Naive thymus-derived CD4-positive, alpha-beta T cell (primary cell): ENCODE measurements at places on chromosomes 12 and 14. TPM values are rescaled to one million over a fixed set of nuclear protein-coding genes. Genes with fewer than 3 reads are reported as not detected.

- H3K27ac ChIP-seq = no peak overlapping the region
- H3K36me3 ChIP-seq = no peaks in the 10 kb centered on the region
- no peaks in the 10 kb centered on the region for H3K4me1 ChIP-seq
- DNase-seq = no peak
- H3K4me3 ChIP-seq = no peak overlapping the region
Measured at GRCh38 chr12:41917938-41918341, 226.7 kb downstream of the GXYLT1 start.

Gene MEG3
- total RNA-seq = not detected

DNA sequence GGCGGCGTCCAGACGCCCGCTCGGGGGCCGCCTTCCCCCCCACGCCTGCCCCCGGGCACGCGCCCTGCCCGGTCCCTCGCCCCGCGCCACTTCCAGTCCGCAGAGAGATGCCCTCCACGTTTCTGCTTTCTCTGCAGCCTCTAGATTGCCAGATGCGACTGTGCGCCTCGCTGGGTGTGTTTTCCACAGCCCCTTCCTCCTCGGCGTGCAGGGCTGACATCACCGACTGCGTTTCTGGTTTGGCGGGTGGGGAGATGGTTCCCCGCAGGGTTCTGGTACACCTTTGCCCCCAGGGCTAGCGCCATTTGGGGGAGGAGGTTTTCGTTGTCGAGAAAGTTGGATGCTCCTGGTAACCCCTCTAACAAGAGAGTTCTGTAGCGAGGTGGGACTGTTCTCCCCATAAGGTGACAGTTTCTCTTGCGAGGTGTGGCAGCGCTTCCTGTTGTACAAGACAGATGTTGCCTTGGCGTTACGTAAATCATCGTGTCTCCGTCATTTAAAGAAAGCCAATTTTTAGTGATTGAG is 1.5 kb downstream of the CALM1 start:
- no peaks in the 10 kb centered on the region for H3K27me3 ChIP-seq
- peaks cover 42% of the 10 kb centered on the region for H3K4me1 ChIP-seq
- peaks cover 44% of the 10 kb centered on the region for H3K36me3 ChIP-seq
- DNase-seq = peak; percentile 84
- peak overlapping the region; percentile 92 for H3K27ac ChIP-seq

GRCh38 chr12:88752183-88752582 is 171.9 kb upstream of the KITLG start:
- no peak overlapping the region for H3K27ac ChIP-seq
- no peak for DNase-seq
- H3K4me1 ChIP-seq = no peaks in the 10 kb centered on the region
- no peak overlapping the region for H3K4me3 ChIP-seq

DNA sequence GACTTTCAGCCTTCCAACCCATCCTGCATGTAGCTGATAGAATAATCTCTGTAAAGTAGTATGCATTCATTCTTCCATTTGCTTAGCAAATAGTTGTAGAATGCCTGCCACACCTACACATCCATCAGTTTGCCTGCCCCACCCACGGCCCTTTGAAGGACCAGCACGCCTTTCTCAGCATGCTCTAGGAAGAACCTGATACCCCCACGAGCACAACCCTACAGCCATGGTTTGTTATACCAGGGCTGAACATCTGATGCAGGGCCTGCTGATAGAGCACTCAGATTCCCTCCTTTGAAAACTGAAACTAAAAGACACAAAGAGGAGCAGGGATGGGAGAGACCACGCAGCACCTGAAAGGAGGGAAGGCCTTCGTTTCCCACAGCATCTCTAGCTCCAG is 205.1 kb downstream of the ANO2 start:
- no peak overlapping the region for H3K27ac ChIP-seq
- H3K4me1 ChIP-seq = no peaks in the 10 kb centered on the region
- H3K36me3 ChIP-seq = no peaks in the 10 kb centered on the region
- H3K27me3 ChIP-seq = no peaks in the 10 kb centered on the region

GRCh38 chr12:46774322-46774633 is 51.5 kb downstream of the SLC38A4 start:
- DNase-seq = no peak
- H3K4me1 ChIP-seq = no peaks in the 10 kb centered on the region
- H3K36me3 ChIP-seq = no peaks in the 10 kb centered on the region
- H3K27ac ChIP-seq = no peak overlapping the region

DNA sequence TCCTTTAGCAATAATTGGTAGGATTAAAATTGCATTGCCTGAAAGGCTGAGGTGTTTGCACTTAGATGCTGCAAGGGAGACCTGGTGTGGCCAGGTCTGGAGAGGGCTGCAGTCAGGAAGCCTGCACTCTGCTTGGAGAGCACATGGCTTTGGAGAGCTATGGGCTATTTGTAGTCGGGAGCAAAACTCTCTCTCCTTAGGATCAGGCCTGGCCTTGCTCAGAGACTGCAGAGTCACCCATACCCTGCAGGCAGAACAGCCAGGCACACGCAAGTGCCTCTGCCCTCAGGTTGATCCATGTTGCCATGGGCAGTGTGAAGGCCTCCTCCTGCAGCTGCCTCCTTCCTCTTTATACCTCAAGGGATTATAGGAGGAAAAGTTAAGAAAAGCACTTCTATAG is 26.8 kb downstream of the CKB start:
- H3K36me3 ChIP-seq = no peaks in the 10 kb centered on the region
- H3K4me3 ChIP-seq = no peak overlapping the region
- H3K27me3 ChIP-seq = no peaks in the 10 kb centered on the region
- DNase-seq = no peak

Gene SLC6A12
- not detected for total RNA-seq

Gene MAP1LC3B2
- total RNA-seq = 0.48 and 1.3 TPM in 2 replicates

DNA sequence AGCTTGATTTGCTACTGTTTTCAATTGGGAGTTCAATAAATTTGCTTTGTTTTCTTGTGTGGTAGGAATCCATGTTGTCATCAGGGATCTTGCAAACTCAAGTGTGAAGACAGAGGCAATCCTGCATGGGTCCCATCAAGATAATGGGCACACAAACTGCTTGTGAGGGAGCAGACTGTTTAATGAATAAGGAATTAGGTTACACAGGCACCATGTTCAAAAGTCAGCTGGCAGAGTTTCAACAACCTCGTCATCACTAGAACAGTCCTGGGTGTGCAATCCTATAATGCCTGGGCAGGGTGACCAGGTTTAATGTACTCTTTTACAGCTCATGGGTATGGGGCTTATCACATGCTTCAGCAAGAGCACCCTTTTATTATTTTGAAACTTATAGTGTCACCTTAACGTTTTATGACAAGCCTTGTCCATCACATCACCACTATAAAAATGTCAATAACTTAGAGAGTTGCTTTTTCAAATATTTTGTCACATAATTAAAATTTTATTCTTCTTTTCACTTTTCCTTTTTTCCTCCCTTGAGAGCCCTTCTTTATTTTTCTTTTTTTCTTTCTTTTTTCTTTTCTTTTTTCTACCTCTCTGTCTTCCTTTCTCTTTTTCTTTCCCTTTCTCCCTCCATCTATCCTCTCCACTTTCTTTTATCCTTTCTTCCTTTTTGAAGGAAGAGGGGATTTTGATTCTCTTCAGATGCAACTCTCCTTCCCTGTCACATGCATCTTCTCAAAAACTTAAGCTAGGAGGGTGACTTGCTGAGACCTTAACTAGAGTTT is 252.2 kb upstream of the ATP2B1 start:
- DNase-seq = no peak
- H3K27me3 ChIP-seq = no peaks in the 10 kb centered on the region
- H3K4me1 ChIP-seq = no peaks in the 10 kb centered on the region
- no peak overlapping the region for H3K27ac ChIP-seq
- H3K4me3 ChIP-seq = no peak overlapping the region
- no peaks in the 10 kb centered on the region for H3K36me3 ChIP-seq

Gene KLHL42
- total RNA-seq = 15.1 and 16.9 TPM in 2 replicates

DNA sequence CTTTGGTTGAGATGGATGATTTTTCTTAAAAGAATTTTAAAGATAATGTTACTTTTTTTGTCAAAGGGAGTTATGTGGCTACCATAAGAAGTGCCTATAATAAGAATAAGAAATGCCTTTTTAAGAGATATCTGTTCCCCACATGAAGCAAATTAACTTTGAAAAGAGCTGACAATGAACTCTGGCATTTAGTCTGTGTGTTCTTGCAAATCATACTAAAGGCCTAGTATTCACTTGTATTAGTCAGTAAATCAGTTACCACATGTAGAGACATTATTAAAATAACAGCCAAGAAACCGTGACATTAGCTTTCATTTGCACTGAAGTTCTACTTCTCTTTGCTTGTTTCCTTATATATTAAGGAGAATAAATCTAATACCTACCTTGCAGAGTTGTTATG is 296.3 kb downstream of the CCDC91 start:
- no peak for DNase-seq
- H3K4me3 ChIP-seq = no peak overlapping the region
- H3K27me3 ChIP-seq = no peaks in the 10 kb centered on the region

GRCh38 chr12:49741882-49742620 is 694 bp downstream of the TMBIM6 start:
- peaks cover 34% of the 10 kb centered on the region for H3K4me1 ChIP-seq
- peak overlapping the region; percentile 80 for H3K4me3 ChIP-seq
- peaks cover 9% of the 10 kb centered on the region for H3K36me3 ChIP-seq
- peak; percentile 93 for DNase-seq
- no peaks in the 10 kb centered on the region for H3K27me3 ChIP-seq

Gene ERBB3
- 4.8 TPM for total RNA-seq

DNA sequence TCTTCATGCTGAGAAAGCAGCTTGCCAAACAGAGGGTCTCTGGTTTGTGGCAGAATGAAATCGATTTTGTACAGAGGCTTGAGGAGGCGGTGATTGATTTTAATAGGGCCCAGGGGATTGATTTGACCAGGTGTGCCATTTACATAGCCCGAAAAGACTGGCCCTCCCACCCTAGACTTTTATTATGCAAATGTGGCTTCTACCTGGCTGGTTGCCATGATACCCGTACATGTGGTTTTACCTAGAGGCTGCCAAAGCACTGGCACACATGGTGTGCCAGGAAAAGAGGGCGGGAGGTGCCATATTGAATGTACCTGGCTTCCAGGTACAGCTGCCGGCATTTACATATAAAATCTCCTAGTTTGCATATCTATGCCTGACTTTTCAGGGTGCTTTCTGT is 18.0 kb upstream of the GUCY2C start:
- no peak overlapping the region for H3K4me3 ChIP-seq
- no peak for DNase-seq
- H3K36me3 ChIP-seq = no peaks in the 10 kb centered on the region
- H3K27ac ChIP-seq = no peak overlapping the region

DNA sequence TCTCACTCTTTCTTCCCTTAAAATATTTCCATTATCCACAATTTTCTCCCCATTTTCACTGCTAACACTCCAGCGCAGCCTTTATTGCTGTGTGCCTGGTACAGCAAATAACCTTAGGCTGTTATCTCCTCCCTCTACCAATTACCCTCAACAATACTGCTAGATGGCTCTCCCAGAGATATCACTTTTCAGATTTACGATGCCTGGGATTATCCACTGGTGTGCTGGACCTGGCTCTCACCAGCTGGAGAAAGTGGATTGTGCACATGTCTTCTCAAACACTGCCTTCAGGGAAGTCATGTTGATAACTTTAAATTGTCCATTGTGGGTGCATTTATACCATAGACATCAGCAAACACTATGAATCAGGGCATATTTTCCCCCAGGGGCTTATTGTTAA is 101.9 kb upstream of the ADAMTS20 start:
- no peaks in the 10 kb centered on the region for H3K4me1 ChIP-seq
- no peak overlapping the region for H3K27ac ChIP-seq
- no peaks in the 10 kb centered on the region for H3K27me3 ChIP-seq
- no peak overlapping the region for H3K4me3 ChIP-seq

Gene ARHGDIB
- total RNA-seq = 776 TPM

Gene DDX54
- total RNA-seq = 55.8 TPM

DNA sequence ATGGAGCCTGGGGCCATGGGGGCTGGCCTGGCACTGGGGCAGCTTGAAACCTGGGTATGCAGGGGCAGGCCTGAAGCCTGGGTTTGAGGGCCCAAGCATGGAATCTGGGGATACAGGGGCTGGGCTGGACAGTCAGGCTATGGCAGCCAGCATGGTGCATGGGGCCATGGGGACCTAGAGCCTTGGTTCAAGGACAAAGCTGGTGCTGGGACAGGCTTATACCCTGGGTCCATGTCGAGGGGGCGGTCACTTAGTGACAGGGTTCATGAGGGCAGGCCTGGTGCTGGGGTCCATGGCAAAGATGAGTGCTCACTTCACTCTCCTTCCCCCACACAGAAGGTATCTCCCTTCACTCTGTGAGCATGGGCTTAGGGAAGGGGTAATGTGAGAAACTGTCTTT is 116.2 kb downstream of the BBS10 start:
- H3K27me3 ChIP-seq = no peaks in the 10 kb centered on the region
- no peak overlapping the region for H3K4me3 ChIP-seq
- no peak for DNase-seq
- no peaks in the 10 kb centered on the region for H3K36me3 ChIP-seq
- H3K4me1 ChIP-seq = no peaks in the 10 kb centered on the region

- H3K27me3 ChIP-seq = no peaks in the 10 kb centered on the region
- no peak overlapping the region for H3K4me3 ChIP-seq
- H3K4me1 ChIP-seq = no peaks in the 10 kb centered on the region
- DNase-seq = no peak
- no peak overlapping the region for H3K27ac ChIP-seq
- H3K36me3 ChIP-seq = no peaks in the 10 kb centered on the region
Measured at GRCh38 chr12:130224613-130225012, 62.3 kb downstream of the FZD10 start.

DNA sequence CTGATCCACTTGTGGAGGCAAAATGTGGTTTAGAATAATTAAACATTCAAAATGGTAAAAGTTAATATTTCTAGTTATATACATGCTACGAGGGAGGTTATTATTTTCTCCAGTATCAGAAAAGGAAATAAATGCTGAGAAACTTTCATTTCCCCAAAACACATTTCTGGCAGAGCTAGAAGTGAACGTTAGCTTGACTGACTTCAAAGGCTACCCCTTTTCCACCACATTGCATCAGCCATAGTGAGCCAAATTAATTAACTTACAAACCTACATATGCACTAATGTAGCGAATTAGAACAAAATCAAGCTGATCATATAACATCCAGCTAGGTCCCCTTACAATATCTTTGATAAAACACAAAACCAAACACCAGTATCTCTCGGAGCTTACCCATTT is 49.3 kb upstream of the RERGL start:
- H3K36me3 ChIP-seq = no peaks in the 10 kb centered on the region
- H3K27me3 ChIP-seq = no peaks in the 10 kb centered on the region
- H3K4me1 ChIP-seq = no peaks in the 10 kb centered on the region
- DNase-seq = no peak

Gene RERG
- 0.35 TPM for total RNA-seq
